ENCODE measurements at places on chromosomes 7 and 10.

GRCh38 chr10:123227706-123228105, 73.5 kb downstream of the BUB3 start:
- H3K4me3 ChIP-seq, result no peak overlapping the region
- peaks cover 7% of the 10 kb centered on the region for H3K36me3 ChIP-seq
- H3K27ac ChIP-seq, result no peak overlapping the region
- no peaks in the 10 kb centered on the region for H3K4me1 ChIP-seq
- H3K27me3 ChIP-seq, result no peaks in the 10 kb centered on the region
- no peak for DNase-seq

GRCh38 chr7:104444017-104444416, 115.6 kb downstream of the LHFPL3 start:
- DNase-seq, result no peak
- no peaks in the 10 kb centered on the region for H3K27me3 ChIP-seq
- H3K27ac ChIP-seq, result no peak overlapping the region
- no peaks in the 10 kb centered on the region for H3K4me1 ChIP-seq
- no peak overlapping the region for H3K4me3 ChIP-seq
- H3K36me3 ChIP-seq, result no peaks in the 10 kb centered on the region

DNA sequence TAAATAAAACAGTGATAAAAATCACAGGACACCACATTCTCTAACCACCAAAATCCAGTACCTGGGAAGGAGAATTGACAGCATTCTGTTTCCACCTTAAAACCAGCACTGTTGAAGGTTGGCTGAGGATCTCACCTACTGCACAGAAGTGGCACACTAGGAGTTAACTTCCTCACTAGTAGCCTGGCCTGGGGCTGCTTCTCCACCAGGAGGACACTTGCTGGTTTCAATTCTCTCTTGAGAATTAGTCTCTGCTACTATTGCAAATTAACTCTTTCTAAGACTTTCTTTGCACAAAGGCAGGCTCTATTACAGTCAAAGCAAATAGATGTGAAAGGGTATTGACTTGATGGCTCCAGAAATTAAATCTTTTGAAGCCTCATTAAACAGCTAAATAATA, 2.3 kb upstream of the CTTNBP2 start:
- H3K27ac ChIP-seq, result no peak overlapping the region
- DNase-seq, result no peak
- H3K27me3 ChIP-seq, result peaks cover 40% of the 10 kb centered on the region
- H3K4me1 ChIP-seq, result peaks cover 8% of the 10 kb centered on the region
- H3K4me3 ChIP-seq, result no peak overlapping the region

- peaks cover 1% of the 10 kb centered on the region for H3K36me3 ChIP-seq
- no peak overlapping the region for H3K27ac ChIP-seq
- DNase-seq, result no peak
- no peaks in the 10 kb centered on the region for H3K4me1 ChIP-seq
- H3K27me3 ChIP-seq, result no peaks in the 10 kb centered on the region
These were observed 158.0 kb downstream of the VTI1A start for GRCh38 chr10:112605063-112605462.

GRCh38 chr7:19362099-19362498, 216.9 kb upstream of the FERD3L start:
- H3K27me3 ChIP-seq, result no peaks in the 10 kb centered on the region
- H3K4me3 ChIP-seq, result no peak overlapping the region
- H3K36me3 ChIP-seq, result no peaks in the 10 kb centered on the region
- H3K4me1 ChIP-seq, result no peaks in the 10 kb centered on the region

GRCh38 chr10:62707810-62708209, 96.7 kb upstream of the ADO start:
- no peak overlapping the region for H3K4me3 ChIP-seq
- H3K27ac ChIP-seq, result no peak overlapping the region
- H3K36me3 ChIP-seq, result no peaks in the 10 kb centered on the region
- peaks cover 4% of the 10 kb centered on the region for H3K4me1 ChIP-seq

DNA sequence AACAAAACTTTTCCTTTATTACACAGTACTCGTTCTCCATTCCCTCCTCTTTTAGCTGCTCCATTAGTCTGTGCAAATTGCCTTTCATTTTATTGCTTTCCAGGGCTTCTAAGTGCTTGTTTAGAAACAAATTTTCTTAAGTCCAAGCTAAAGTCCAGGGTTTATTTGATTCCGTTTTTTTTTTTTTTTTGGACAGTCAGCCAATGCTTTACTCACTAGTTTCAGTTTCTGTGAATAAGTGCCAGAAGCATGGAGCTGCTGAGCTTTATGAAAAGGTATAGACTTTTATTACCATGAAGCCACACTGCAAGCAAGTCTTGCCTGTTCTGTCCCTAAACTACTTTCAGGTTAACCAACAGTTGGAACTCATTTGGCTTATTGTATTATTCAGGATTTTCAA, 455.0 kb downstream of the GFRA1 start:
- no peak overlapping the region for H3K27ac ChIP-seq
- DNase-seq, result no peak
